Fibroblast of skin of left quadriceps (primary cell): ENCODE measurements at places on chromosomes 7 and 10.
A peak's percentile ranks its signal among the peaks of the same experiment; 100 is the strongest.

DNA sequence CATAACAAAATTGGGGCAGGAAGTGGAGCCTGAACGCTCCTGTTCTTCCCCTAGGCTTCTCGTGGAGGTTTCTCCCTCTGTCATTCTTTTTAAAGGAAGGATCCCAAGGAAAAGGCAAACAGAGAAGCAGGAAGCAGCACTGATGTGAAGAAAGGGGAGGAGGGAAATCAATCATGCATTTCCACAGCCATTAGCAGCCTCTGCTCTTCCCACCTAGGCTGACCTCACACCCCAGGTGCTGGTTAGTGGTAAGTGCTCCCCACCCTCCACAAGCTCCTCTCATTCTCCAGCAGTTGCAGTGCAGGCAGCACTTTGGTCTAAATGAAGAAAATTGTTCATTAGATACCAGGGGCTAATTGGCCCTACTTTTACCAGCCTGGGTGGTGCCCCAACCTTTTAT, 2.6 kb downstream of the CRHR2 start:
- DNase-seq: no peak

DNA sequence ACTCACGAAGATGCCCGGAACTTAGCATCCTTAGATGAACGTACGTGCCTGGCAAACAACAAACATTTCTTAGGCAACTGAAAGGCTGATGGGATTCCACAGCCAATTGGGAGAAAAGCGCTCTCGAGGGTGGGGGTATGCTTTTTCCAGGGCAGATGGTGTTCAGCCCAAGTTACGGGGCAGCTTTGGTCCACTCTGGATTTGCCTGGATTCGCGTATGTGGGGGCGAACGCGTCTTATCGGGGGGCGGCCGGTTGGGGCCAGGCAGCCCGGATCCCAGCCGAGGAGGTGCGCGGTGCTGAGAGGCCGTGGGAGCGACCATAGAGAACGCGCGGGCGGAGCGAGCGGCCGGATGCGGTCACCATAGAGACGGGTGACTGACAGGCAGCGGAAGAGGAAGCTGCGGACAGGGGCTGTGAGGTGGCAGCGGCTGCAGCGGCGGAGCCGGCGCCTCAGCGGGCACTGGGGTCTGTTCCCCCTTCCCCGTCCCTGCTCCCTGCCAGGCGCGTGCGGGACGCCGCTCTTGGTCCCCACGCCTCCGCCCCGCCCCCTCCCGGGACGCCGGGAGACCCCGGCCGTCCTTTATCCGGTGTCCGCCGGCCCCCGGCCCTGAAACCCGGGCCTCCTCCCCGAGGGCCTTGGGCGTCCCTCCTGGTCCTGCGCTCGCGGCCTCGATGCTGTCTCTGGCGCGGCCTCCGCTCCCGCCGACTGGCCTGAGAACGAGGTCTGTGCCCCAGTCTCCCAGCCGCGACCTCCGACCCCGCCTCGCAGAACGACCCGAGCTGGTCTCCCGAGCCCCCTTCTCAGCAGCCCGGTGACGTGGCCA, at the start of gene CHPF2:
TSS of gene CHPF2 (plus strand) at position 393 of the 826 bp plus-strand sequence. CDS start 1,529 bp downstream, outside the sequence.
- peak; percentile 58 for DNase-seq

GRCh38 chr7:142798451-142799436, 28.0 kb downstream of the PRSS2 start:
- no peak for DNase-seq

DNA sequence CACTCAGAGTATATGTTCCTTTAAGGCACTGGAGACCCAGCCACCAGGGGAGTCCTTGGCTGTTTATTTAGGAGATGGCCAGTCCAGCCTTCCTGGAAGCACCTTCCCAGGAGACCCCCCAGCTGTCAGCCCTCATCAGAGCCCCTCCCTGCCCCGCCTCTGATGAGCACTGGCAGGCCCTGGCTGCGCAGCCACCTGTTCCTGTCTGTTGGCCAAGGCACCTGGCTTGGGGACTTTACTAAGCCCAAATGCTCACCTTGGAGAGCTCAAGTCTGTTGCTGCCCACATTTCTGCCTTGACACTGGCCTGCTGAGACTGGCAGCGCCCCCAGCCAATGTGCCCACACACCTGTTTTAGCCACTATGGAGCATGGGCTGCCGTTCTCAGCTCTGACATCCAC, 124.7 kb downstream of the ELMO1 start:
- no peak for DNase-seq

- DNase-seq: no peak
These were observed 49.2 kb upstream of the ZMIZ1 start for GRCh38 chr10:79019441-79020014.
